ENCODE measurements at places on chromosomes 6 and 20. TPM values are rescaled to one million over a fixed set of nuclear protein-coding genes. Genes with fewer than 3 reads are reported as not detected.

DNA sequence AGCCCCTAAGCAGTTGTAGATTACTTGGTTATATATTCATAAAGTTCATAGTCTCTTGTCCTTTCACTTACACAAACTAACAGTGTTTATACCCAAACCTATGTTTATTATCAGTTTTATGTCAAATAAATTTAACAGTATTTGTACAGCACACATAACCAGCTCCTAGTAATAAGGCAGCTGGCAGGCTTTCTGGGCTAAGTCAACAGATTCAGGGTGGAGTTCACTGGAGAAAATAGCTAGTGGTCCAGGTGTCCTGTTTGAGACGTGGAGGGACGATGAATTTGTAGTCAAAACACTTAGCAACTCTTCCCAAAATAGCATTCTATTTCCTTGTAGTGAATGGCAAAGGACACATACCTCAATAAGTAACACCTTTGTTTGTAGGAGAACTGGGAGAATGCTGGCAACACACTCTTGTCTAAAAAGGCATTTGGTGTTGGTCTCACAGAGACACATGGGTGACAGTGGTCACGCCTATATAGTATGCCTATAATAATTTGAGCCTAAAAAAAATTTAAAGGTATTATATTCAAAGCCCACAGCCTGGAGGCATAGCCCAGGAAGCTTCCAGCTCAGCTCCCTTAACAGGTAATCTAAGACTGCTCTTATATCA, 156.4 kb upstream of the CARMIL1 start:
- H3K36me3 ChIP-seq = peaks cover 1% of the 10 kb centered on the region
- H3K4me3 ChIP-seq = no peak overlapping the region
- DNase-seq = no peak
- H3K4me1 ChIP-seq = peaks cover 19% of the 10 kb centered on the region

DNA sequence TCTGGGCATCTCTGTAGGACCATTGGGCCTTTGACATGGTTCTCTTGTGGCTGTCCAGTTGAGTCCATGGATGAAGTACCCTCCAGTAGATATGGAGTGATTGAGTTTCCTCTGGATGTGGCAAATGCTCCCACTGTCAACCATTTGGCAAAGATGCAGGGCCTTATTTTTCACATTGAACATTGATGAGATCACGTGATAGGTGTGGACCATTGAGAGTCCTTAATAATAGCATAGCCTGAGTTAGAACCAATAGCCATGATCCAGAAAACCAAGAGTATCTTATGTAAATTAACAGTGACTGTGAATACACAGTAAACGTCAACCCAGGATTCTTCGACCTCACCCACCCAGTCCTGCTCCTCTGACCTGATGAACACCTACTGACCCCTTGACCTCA, 3.0 kb upstream of the PERP start:
- DNase-seq = no peak
- no peak overlapping the region for H3K27ac ChIP-seq
- no peak overlapping the region for H3K4me3 ChIP-seq
- H3K36me3 ChIP-seq = no peaks in the 10 kb centered on the region
- H3K4me1 ChIP-seq = peaks cover 24% of the 10 kb centered on the region
- H3K27me3 ChIP-seq = peaks cover 29% of the 10 kb centered on the region

DNA sequence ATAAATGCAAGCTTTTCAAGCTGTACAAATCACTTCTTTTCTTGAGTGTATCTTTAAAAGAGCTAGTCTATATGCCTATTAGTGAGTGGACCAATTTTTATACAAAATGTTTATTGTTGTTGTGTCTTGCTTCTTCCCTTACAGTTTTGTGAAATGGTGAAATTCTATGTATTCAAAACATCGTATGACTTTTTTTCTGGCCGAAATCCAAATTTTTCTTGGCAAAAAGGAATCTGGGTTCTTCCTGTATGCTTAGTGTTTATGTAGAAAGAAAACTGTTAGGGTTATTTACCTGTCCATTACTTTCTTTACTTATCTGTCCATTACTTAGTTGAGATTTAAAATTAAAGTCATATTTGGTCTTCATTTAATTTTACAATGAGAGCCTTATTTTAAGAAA, 153.9 kb downstream of the MMS22L start:
- H3K4me1 ChIP-seq = no peaks in the 10 kb centered on the region
- H3K27ac ChIP-seq = no peak overlapping the region
- no peaks in the 10 kb centered on the region for H3K36me3 ChIP-seq
- no peak for DNase-seq
- H3K4me3 ChIP-seq = no peak overlapping the region

- peaks cover 9% of the 10 kb centered on the region for H3K36me3 ChIP-seq
- no peak overlapping the region for H3K4me3 ChIP-seq
- H3K27ac ChIP-seq = no peak overlapping the region
Observed at GRCh38 chr6:35483893-35484645, 12.8 kb downstream of the TEAD3 start.

DNA sequence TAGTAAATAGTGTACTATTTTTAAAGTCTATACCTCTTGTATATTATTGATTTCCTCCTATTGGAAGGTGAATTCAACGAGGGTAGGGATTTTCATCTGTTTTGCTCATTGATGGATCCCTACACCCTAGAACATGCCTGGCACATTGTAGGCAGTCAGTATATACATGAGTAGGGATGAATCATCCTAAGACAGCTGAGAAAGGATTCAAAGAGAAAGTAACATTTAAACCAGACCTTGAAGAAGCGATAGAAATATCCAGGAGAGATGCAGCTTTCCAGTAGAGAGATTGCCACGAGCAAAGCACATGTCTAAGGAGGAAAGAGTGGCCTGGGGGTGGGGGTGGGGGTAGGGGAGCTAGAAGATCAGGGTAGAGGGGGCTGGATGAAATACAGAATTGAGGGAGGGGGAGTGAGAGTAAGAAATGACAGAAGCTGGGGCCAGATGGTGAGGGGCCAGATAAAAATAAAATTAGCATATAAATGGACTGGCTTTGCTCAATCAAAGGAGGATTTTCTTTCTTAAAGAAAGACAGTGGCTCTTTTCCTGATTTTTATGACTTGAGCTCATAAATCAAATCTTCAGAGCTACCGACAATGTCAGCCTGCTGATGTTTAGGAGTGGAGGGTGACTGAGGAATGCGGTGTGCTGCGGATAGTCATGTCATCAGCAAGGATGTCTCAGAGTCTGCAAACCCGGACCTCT, 168.2 kb downstream of the SAMD5 start:
- H3K4me1 ChIP-seq = no peaks in the 10 kb centered on the region
- no peak overlapping the region for H3K27ac ChIP-seq
- no peaks in the 10 kb centered on the region for H3K27me3 ChIP-seq

GRCh38 chr20:38170826-38171674, 6.0 kb upstream of the TGM2 start:
- peak overlapping the region; percentile 97 for H3K27ac ChIP-seq
- no peak overlapping the region for H3K4me3 ChIP-seq
- no peak for DNase-seq
- H3K27me3 ChIP-seq = no peaks in the 10 kb centered on the region
- no peaks in the 10 kb centered on the region for H3K36me3 ChIP-seq
- H3K4me1 ChIP-seq = peaks cover 92% of the 10 kb centered on the region

Gene PRR18
- not detected for total RNA-seq

DNA sequence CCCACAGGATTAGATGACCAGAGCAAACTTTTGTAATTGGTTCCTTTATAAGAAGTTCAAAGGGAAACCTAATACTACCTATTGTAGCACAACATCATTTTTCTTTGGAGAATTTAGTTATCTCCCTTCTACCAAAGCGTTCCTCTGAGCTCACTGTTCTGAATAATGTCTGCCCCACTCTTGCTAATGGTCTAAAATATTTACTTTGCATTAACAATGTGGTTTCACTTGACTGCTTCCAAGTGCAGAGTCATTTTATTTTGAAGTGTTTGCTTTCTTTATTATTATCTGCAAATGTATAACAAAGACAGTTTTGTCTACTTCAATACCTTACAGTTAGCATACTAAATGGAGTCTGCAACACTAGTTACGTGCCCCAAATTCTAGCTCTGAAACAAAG, 15.0 kb downstream of the TRAPPC3L start:
- DNase-seq = no peak
- H3K36me3 ChIP-seq = no peaks in the 10 kb centered on the region
- H3K4me3 ChIP-seq = no peak overlapping the region

GRCh38 chr20:57620274-57620990, at the start of gene ZBP1:
Gene ZBP1 (minus strand): TSS chr20:57620426. CDS start chr20:57620295, 131 bp downstream.
- no peak within 1 kb of the TSS for H3K4me3 ChIP-seq
- no peaks in the 10 kb centered on the region for H3K36me3 ChIP-seq
- peaks cover 36% of the 10 kb centered on the region for H3K27me3 ChIP-seq
- DNase-seq = no peak

GRCh38 chr20:19815553-19815991, 57.5 kb downstream of the RIN2 start:
- peaks cover 68% of the 10 kb centered on the region for H3K4me1 ChIP-seq
- no peak for DNase-seq
- peak overlapping the region; percentile 89 for H3K27ac ChIP-seq

GRCh38 chr6:47733879-47734558, 35.6 kb downstream of the ADGRF4 start:
- no peaks in the 10 kb centered on the region for H3K4me1 ChIP-seq
- H3K27ac ChIP-seq = no peak overlapping the region

DNA sequence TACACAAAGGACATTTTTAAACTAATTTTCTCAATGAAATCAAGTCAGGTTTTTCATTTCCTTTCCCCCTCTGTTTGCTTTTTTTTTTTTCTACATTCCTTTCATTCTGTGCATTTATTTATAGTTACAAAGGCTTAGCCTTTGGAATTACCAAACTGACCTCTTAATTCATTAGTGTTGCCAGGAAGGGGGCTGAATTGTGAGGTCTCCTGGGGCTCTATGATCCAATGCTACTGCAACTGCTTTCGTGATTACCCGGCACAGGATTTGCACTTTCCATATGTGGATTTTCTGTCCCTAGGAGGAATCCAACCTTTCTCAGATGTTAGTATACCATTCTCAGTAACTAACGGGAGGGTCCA, 35.3 kb downstream of the NEDD9 start:
- H3K36me3 ChIP-seq = peaks cover 5% of the 10 kb centered on the region
- DNase-seq = peak; percentile 73
- H3K4me3 ChIP-seq = peak overlapping the region; percentile 58
- peak overlapping the region; percentile 92 for H3K27ac ChIP-seq

GRCh38 chr6:56692523-56693245, 50.0 kb upstream of the DST start:
- peaks cover 20% of the 10 kb centered on the region for H3K36me3 ChIP-seq
- peaks cover 50% of the 10 kb centered on the region for H3K4me1 ChIP-seq
- H3K27ac ChIP-seq = peak overlapping the region; percentile 85
- peak overlapping the region; percentile 27 for H3K4me3 ChIP-seq
- no peaks in the 10 kb centered on the region for H3K27me3 ChIP-seq
- DNase-seq = no peak

DNA sequence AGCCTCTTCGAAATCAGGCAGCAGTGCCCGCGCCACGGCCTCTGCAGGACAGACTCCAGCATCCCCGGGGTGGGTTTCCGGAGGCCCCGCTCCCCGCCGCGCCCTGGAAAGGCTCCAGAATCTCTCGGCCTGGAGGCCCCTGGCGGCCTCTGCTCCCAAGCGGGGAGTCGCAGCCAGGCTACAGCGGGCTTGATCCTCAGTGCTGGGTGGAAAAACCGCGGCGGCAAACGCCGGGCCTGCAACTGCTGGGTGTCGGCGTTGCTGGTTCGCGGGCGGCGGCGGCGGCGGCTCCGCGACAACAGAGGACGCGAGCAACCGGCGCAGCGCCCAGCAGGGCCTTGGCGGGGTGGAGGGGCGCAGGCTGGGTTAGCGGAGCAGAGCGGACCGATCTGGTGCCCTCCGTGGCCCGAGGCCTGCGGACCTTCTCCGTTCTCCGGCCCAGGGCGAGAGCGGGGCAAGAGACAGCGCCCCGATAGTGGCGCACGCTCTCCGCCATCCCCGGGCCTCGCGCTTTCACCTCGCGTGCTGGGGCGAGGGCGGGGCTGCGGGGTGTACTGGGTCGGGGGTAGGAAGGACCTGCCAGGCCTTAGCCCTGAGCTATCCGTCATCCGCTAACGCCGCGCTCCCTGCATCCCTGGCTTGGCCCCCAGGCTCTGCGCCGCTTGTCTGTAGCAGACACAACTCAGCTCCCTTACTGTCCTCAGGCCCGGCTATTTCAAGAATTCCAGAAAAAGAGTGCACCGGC, 3.4 kb upstream of the ZNF292 start:
- DNase-seq = no peak
- peak overlapping the region; percentile 62 for H3K4me3 ChIP-seq
- H3K4me1 ChIP-seq = peaks cover 35% of the 10 kb centered on the region
- no peaks in the 10 kb centered on the region for H3K36me3 ChIP-seq
- peaks cover 19% of the 10 kb centered on the region for H3K27me3 ChIP-seq
- peak overlapping the region; percentile 82 for H3K27ac ChIP-seq

Gene CDSN
- total RNA-seq = not detected

GRCh38 chr6:160010067-160010466, 41.2 kb downstream of the IGF2R start:
- H3K27me3 ChIP-seq = no peaks in the 10 kb centered on the region
- DNase-seq = no peak
- peaks cover 36% of the 10 kb centered on the region for H3K36me3 ChIP-seq
- no peak overlapping the region for H3K4me3 ChIP-seq

DNA sequence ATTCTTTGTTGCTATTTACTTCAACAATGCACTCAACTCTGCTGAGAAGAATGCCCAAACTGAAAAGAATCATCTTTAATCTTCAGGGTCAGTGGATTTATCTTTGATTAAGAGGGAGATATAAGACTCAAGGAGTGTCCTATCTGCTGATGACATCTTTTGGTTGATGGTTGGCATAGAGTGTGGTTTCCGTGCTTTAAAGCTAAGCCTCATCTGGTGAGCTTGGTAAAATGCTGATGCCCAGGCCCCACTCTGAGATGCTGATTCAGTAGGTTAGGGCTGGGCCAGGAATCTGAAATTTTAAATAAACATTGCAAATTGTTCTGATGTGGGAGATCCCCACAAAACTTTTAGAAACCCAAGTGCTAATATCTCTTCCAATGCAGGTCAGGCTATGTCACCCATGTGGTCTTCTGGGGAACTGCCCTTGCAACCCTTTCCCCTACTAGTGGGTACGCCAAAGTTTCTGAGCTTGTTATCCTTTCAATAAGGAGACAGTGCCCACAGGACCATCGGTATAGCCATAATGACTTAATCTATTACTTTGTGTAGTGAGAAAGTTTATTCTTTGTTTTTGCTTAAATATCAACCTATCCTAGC, 68.5 kb upstream of the ARMH2 start:
- H3K27me3 ChIP-seq = no peaks in the 10 kb centered on the region
- peaks cover 8% of the 10 kb centered on the region for H3K36me3 ChIP-seq
- no peak overlapping the region for H3K27ac ChIP-seq
- H3K4me1 ChIP-seq = no peaks in the 10 kb centered on the region
- H3K4me3 ChIP-seq = no peak overlapping the region

Gene PLEKHG1
- total RNA-seq = 4.3 TPM

DNA sequence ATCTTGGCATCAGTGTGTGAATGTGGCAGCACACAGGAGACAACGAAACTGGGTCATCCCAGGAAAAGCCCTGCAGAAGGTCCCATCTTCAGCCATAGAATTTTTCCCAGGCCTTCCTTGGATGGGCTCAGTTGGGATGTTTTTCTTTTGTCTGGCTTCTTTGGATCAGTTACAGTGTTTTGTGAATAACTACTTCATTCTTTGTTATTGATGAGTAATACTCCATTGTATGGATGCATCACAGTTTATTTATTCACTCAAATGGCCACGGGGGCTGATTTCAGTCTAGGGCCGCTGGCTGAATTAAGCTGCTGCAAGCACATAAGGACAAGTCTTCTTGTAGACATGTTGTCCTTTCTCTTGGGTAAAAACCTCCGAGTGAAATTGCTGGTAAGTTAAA, 81.3 kb upstream of the CD93 start:
- no peak overlapping the region for H3K4me3 ChIP-seq
- peaks cover 9% of the 10 kb centered on the region for H3K4me1 ChIP-seq
- no peaks in the 10 kb centered on the region for H3K36me3 ChIP-seq
- H3K27ac ChIP-seq = no peak overlapping the region

Gene GATA5
- not detected for total RNA-seq

Gene CST1
- not detected for total RNA-seq

GRCh38 chr20:25353747-25354705, 36.6 kb downstream of the ABHD12 start:
- DNase-seq = no peak
- no peaks in the 10 kb centered on the region for H3K27me3 ChIP-seq
- peaks cover 11% of the 10 kb centered on the region for H3K4me1 ChIP-seq
- no peaks in the 10 kb centered on the region for H3K36me3 ChIP-seq
- H3K4me3 ChIP-seq = no peak overlapping the region

Gene KATNA1
- total RNA-seq = 19.2 TPM

Measured in osteocyte (in vitro differentiated cells).